ENCODE measurements at places on chromosomes 1 and 21.

DNA sequence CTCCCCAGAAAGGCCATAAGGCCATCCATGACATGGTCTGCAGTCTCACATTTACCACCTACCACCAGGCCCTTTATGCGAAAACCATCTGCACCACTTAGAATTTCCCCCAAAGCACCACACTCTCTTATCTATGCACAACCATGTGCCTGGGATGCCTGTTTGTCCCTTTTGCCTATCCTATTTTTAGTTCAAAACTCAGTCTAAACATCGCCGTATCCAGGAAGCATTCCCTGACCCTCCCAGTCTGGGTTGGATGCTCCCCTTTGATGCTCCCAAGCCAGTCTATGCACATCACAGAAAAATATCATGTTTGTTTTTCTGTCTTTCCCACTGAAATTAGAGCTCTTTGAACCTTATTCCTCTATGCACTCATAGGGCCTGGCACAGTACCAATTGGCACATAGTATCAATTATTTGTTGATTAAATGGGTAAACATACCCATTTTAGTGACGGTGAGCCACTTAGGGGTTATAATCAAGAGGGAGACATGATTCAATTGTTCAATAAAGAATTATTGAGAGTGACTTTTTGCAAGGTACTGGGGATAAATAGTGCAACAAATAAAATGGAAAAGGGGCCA lies 6.7 kb downstream of the MPL start:
- no peaks in the 10 kb centered on the region for H3K27me3 ChIP-seq
- H3K4me1 ChIP-seq, result peaks cover under 1% of the 10 kb centered on the region
- no peak overlapping the region for H3K4me3 ChIP-seq
- no peaks in the 10 kb centered on the region for H3K36me3 ChIP-seq
- no peak overlapping the region for H3K27ac ChIP-seq

GRCh38 chr1:223175633-223176032 lies 32.6 kb upstream of the TLR5 start:
- H3K4me1 ChIP-seq, result no peaks in the 10 kb centered on the region
- H3K27me3 ChIP-seq, result no peaks in the 10 kb centered on the region
- no peak for DNase-seq
- H3K27ac ChIP-seq, result no peak overlapping the region

- no peak overlapping the region for H3K27ac ChIP-seq
- DNase-seq, result no peak
- no peak overlapping the region for H3K4me3 ChIP-seq
Measured at GRCh38 chr1:44500181-44501046, 95.4 kb downstream of the RNF220 start.

GRCh38 chr21:33396436-33396835 lies 6.8 kb upstream of the IFNGR2 start:
- no peak overlapping the region for H3K4me3 ChIP-seq
- no peaks in the 10 kb centered on the region for H3K4me1 ChIP-seq
- H3K36me3 ChIP-seq, result no peaks in the 10 kb centered on the region
- H3K27ac ChIP-seq, result no peak overlapping the region

- no peak overlapping the region for H3K27ac ChIP-seq
- DNase-seq, result no peak
- no peak overlapping the region for H3K4me3 ChIP-seq
- H3K27me3 ChIP-seq, result no peaks in the 10 kb centered on the region
Measured at GRCh38 chr1:165169028-165169427, 187.5 kb downstream of the LMX1A start.

DNA sequence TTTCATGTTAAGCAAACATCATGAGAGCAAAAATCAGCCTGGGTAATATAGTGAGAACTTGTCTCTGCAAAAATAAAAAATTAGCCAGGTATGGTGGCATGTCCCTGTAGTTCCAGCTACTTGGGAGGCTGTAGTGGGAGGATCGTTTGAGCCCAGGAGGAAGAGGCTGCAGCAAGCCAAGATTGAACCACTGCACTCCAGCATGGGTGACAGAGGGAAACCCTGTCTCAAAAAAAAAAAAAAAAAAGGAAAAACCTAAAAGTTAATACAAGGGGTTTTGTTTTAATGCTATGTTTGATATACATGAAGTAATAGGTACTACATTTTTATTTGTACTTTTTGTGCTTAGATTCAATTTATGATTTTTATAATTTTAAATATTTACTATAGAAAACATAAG lies 27.1 kb upstream of the SLC35A3 start:
- H3K4me1 ChIP-seq, result no peaks in the 10 kb centered on the region
- H3K27ac ChIP-seq, result no peak overlapping the region
- H3K36me3 ChIP-seq, result no peaks in the 10 kb centered on the region
- no peaks in the 10 kb centered on the region for H3K27me3 ChIP-seq
- no peak for DNase-seq

- H3K4me1 ChIP-seq, result peaks cover 16% of the 10 kb centered on the region
- DNase-seq, result no peak
- no peak overlapping the region for H3K4me3 ChIP-seq
- H3K36me3 ChIP-seq, result peaks cover 12% of the 10 kb centered on the region
- H3K27me3 ChIP-seq, result no peaks in the 10 kb centered on the region
Measured at GRCh38 chr1:15573477-15573876, 11.4 kb downstream of the AGMAT start.

GRCh38 chr21:45837936-45838335 lies 143.6 kb upstream of the COL6A1 start:
- no peak for DNase-seq
- H3K27ac ChIP-seq, result no peak overlapping the region
- no peaks in the 10 kb centered on the region for H3K27me3 ChIP-seq
- no peaks in the 10 kb centered on the region for H3K4me1 ChIP-seq
- no peaks in the 10 kb centered on the region for H3K36me3 ChIP-seq

DNA sequence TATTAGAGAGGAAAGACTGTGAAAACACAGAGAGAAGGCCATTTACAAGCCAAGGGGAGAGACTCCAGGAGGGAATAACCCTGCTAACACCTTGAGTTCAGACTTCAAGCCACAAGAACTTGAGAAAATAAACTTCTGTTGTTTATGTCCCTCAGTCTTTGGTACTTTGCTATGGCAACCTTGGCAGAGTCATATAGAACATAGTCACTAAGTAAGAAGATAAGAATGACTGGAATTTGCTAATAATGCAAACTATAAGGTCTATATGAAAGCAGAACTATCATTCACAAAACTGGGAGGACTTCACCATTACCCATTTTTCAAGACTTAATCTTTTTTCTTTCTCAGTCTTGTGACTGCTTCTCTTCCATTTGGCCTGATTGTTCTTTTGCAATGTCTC lies 767.3 kb upstream of the ADAMTS5 start:
- H3K27me3 ChIP-seq, result no peaks in the 10 kb centered on the region
- H3K36me3 ChIP-seq, result no peaks in the 10 kb centered on the region
- DNase-seq, result no peak
- H3K4me3 ChIP-seq, result no peak overlapping the region
- H3K4me1 ChIP-seq, result no peaks in the 10 kb centered on the region

DNA sequence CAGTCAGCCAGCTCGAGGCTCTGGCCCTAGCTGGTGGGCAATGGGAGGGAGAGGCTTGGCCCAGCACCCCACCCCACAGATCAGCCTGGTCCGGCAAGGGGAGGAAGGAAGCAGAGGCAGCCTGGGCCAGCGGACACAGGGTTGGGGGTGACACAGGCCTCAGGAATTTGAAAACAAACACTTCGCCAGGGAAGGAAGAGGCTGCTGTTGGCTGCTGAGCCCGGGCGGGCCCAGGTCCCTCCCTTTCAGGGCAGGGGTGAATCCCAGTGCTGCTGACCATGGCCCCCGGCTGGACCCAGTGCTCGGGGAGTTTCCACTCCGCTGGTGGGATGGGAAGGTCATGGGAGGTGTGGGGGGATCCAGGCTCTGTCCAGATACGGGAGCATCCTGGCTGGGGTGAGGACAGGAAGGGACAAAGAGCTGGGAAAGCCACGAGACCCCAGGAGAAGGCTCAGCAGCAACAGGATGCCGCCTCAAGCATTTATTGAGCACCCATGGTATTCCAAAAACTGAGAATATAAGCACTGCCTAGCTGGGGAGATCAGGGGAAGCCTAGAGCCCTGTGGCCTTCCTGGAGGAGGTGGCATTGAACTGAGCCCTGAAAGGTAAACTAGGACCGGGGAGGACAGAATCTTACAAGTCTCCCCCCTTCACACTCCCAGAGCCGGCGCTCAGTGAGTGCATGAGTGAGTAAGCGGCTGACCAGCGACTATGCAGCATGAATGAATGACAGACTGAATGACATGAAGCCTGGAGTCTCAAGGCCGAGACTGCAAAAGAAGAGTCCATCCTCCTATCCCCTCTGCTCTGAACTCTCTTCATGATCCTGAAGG lies 26.2 kb upstream of the EPHA2 start:
- H3K27me3 ChIP-seq, result no peaks in the 10 kb centered on the region
- no peaks in the 10 kb centered on the region for H3K36me3 ChIP-seq
- H3K4me1 ChIP-seq, result no peaks in the 10 kb centered on the region
- no peak overlapping the region for H3K27ac ChIP-seq
- no peak for DNase-seq
- no peak overlapping the region for H3K4me3 ChIP-seq

DNA sequence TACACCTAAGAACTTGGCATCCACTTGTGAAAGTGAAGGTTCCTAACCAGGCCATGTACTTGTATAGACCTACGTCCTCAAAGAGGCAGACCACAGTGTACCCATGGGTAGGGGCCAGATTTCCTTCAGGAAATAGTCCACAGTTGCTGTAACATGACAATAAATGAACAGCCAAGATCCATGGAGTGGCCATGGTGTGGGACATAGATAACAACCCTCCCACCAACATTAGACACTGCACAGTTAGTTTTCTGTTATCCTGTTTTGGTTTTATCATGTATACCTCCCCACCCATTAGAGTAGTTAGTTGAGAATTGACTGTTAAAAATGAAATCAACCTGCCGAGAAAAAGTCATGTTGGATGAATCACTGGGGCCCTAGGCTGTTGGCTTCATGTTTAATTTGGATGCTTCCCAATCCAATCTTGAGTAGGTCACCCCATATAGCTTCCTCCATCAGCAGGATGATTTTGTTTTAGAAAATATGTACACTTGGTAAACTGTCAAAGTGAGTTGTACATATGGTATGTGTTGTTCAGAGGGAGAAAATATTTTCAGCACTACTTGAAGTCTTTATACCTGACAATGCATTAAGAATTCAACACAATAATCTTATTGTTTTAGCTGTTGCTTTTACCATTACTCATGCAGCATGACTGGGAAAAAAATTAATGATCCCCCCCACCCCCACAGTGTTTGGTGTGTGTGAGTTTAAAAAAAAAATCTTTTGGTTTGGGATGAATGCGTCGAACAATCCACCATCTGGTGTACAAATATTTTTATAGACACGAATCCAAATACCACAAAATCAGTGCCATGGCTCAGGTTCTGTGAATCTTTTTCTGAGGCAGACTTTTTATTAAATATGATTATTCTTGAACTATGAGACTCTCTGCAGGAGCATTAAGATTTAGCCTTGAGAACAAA lies 88.3 kb upstream of the ARHGAP29 start:
- DNase-seq, result no peak
- no peaks in the 10 kb centered on the region for H3K27me3 ChIP-seq
- no peaks in the 10 kb centered on the region for H3K36me3 ChIP-seq

- H3K27ac ChIP-seq, result peak overlapping the region; percentile 27
- no peaks in the 10 kb centered on the region for H3K36me3 ChIP-seq
- H3K27me3 ChIP-seq, result no peaks in the 10 kb centered on the region
- DNase-seq, result peak; percentile 48
Measured at GRCh38 chr1:241551759-241552638, 19.8 kb downstream of the KMO start.

DNA sequence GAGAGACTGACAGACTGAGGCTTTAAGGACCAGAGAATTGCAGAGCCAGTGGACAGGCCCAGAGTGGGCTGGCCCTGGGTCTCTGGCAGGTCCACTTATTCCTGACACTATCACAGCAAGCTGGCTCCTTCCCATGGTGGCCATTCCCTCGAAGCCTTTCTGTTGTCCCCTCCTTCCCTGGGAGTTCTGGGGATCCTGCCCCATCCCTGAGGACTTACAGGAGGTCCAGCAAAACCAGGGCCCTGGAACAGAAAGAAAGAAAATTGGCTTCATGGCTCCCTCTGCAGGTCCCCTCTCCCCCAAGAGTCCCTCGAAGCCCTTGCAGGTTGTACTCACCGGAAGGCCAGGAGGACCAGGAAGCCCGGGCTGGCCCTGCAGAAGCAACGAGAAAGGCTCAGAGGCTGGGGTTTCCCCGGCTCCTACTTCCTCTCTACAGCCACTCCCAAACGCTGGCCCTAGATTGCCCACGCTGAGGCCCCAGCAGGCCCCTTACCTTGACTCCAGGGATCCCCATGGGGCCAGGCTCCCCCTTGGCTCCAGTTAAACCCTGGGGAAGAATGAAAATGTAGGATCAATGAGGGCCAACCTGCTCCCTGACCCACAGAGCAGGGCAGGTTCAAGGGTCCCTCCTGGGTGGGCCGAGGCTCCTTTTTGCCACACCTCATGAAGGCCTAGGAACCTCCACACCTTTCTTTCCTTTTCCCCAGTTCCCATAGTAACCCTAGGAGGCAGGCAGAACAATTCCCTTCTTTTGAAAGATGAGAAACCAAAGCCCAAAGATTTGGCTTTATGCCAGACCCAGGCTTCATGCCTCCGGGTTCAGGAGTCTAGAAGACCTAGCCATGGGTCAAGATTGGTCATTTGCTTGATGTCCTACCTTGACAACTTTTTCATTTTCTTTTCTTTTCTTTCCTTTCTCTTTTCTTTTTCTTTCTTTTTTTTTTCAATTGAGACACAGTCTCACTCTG lies 4.6 kb downstream of the COL9A2 start:
- no peak overlapping the region for H3K4me3 ChIP-seq
- DNase-seq, result no peak
- H3K27ac ChIP-seq, result no peak overlapping the region
- H3K4me1 ChIP-seq, result peaks cover 19% of the 10 kb centered on the region
- no peaks in the 10 kb centered on the region for H3K36me3 ChIP-seq

GRCh38 chr1:25017436-25018109 lies 87.5 kb upstream of the RUNX3 start:
- no peak overlapping the region for H3K27ac ChIP-seq
- peaks cover 35% of the 10 kb centered on the region for H3K4me1 ChIP-seq
- H3K27me3 ChIP-seq, result no peaks in the 10 kb centered on the region

GRCh38 chr1:101086783-101087182 lies 61.2 kb upstream of the DPH5 start:
- DNase-seq, result no peak
- H3K36me3 ChIP-seq, result no peaks in the 10 kb centered on the region
- no peak overlapping the region for H3K27ac ChIP-seq
- peaks cover 23% of the 10 kb centered on the region for H3K4me1 ChIP-seq

DNA sequence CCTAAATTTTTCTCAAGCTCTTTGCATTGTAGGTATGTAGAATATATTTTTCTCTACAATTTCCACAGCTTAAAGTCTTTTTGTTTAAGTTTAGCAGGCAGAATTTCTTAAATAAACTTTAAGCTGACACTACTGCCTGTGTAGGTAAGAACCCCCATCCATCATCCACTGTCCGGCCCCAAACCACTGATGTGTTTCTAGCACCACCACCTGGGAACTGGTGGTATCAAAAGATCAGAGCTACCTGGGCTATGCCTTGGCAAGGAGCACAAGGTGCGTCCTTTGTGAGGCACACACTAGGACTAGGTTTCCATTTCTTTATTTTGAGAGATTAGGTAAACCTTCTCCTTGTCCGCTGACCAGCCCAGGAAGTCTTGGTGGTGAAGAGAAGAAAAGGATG lies 10.5 kb upstream of the LELP1 start:
- H3K27ac ChIP-seq, result no peak overlapping the region
- no peaks in the 10 kb centered on the region for H3K36me3 ChIP-seq
- no peaks in the 10 kb centered on the region for H3K27me3 ChIP-seq
- no peak for DNase-seq
